ENCODE measurements at places on chromosomes 5 and 9.

- no peak for DNase-seq
These were observed 6.5 kb downstream of the AGXT2 start for GRCh38 chr5:35041261-35041660.

DNA sequence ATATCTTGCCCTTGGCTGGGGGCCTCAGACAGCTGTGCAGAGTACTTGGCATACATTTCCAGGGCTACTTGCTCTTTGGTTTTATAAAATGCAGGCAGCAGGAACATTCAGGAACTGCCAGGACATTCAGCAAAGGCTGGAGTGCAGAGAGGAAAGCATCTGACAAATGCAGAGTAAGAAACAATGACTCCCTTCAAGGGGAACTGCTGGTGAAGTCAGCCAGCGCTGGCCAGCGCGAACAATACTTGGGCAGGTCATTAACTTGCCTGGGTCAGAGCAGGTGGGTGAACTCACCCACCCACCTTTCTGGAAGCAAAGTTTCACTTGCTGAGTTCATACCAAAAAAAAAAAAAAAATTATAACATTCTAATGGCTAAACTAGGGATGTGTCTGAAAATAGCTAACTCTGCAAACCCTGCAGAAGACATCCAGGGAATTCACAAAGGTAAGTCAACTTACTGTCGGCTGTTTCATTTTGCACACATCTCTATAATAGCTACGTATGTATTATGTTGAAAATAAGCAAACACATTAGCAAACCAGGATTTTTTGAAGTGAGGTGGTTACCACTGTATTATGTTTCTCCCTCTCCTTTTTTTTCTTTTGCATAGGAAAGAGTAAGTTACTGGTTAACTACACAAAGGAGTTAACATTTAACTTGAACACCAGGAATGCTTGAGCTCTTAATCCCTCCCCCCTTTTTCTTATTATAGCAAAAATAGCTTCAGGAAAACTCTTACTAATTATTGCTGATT is 152.2 kb downstream of the GLIS3 start:
- DNase-seq, result no peak

GRCh38 chr5:81177061-81177460 is 56.1 kb upstream of the CKMT2 start:
- DNase-seq, result no peak

GRCh38 chr9:134637696-134638501 is 3.7 kb upstream of the COL5A1 start:
- DNase-seq, result no peak

Data from eye (tissue), 1 donor.